ENCODE measurements at places on chromosomes 4 and X. TPM values are rescaled to one million over a fixed set of nuclear protein-coding genes. Genes with fewer than 3 reads are reported as not detected.

DGAT2L6 gene
- not detected for total RNA-seq

SHOX gene
- 0.22 TPM for total RNA-seq

SLC4A4 gene
- 0.86 TPM for total RNA-seq

DCAF8L2 gene
- not detected for total RNA-seq

PNMA5 gene
- total RNA-seq = not detected

HELQ gene
- 11.7 TPM for total RNA-seq

NKX3-2 gene
- total RNA-seq = 0.25 TPM

SAGE1 gene
- total RNA-seq = not detected

MAML3 gene
- 59.4 TPM for total RNA-seq

TRIM2 gene
- total RNA-seq = 120 TPM

ATP1B4 gene
- total RNA-seq = not detected

MGARP gene
- 0.69 TPM for total RNA-seq

- H3K27me3 ChIP-seq = peaks cover 8% of the 10 kb centered on the region
- no peak overlapping the region for H3K27ac ChIP-seq
- DNase-seq = no peak
- H3K4me1 ChIP-seq = no peaks in the 10 kb centered on the region
- peaks cover 17% of the 10 kb centered on the region for H3K36me3 ChIP-seq
Measured at GRCh38 chr4:152972821-152973628, 36.9 kb downstream of the FHDC1 start.

- no peaks in the 10 kb centered on the region for H3K36me3 ChIP-seq
- H3K27ac ChIP-seq = no peak overlapping the region
Measured at GRCh38 chr4:189081826-189082225, 858.8 kb upstream of the FRG1 start.

DNA sequence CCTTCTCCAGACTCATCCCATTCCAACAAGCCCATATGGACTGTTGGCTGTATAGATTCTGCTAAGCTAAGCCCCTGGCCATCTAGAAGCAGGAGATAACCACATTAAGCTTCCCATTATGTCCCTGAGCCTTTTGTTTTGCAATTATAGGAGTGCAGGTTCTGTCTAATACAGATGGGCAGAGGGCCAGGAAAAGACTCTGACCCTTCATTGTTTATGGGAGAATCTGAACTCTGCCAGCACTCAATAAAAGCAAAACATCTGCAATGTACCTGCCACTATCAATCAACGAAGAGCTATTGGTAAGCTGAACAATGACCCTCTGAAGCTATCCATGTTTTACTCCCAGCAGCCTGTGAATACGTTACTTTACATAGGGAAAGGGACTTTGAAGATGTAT, 207.3 kb upstream of the CLNK start:
- H3K4me3 ChIP-seq = no peak overlapping the region
- H3K36me3 ChIP-seq = no peaks in the 10 kb centered on the region
- H3K27me3 ChIP-seq = no peaks in the 10 kb centered on the region
- DNase-seq = no peak
- H3K4me1 ChIP-seq = peaks cover 1% of the 10 kb centered on the region

- H3K27me3 ChIP-seq = no peaks in the 10 kb centered on the region
- H3K36me3 ChIP-seq = no peaks in the 10 kb centered on the region
- H3K27ac ChIP-seq = no peak overlapping the region
- no peak for DNase-seq
- H3K4me1 ChIP-seq = no peaks in the 10 kb centered on the region
Measured at GRCh38 chr4:90476019-90476418, 348.8 kb downstream of the CCSER1 start.

GRCh38 chr4:62914758-62915157, 1494.5 kb downstream of the TECRL start:
- no peaks in the 10 kb centered on the region for H3K36me3 ChIP-seq
- H3K27me3 ChIP-seq = no peaks in the 10 kb centered on the region
- DNase-seq = no peak
- no peak overlapping the region for H3K4me3 ChIP-seq

GRCh38 chr4:114658776-114659175, 60.2 kb downstream of the UGT8 start:
- H3K4me3 ChIP-seq = no peak overlapping the region
- no peak overlapping the region for H3K27ac ChIP-seq
- no peaks in the 10 kb centered on the region for H3K4me1 ChIP-seq
- no peak for DNase-seq
- no peaks in the 10 kb centered on the region for H3K36me3 ChIP-seq
- no peaks in the 10 kb centered on the region for H3K27me3 ChIP-seq

- peaks cover 5% of the 10 kb centered on the region for H3K27me3 ChIP-seq
- H3K4me3 ChIP-seq = no peak overlapping the region
- H3K27ac ChIP-seq = no peak overlapping the region
- DNase-seq = peak; percentile 76
- no peaks in the 10 kb centered on the region for H3K36me3 ChIP-seq
Measured at GRCh38 chrX:49184294-49185281, 1.6 kb downstream of the PRICKLE3 start.

DNA sequence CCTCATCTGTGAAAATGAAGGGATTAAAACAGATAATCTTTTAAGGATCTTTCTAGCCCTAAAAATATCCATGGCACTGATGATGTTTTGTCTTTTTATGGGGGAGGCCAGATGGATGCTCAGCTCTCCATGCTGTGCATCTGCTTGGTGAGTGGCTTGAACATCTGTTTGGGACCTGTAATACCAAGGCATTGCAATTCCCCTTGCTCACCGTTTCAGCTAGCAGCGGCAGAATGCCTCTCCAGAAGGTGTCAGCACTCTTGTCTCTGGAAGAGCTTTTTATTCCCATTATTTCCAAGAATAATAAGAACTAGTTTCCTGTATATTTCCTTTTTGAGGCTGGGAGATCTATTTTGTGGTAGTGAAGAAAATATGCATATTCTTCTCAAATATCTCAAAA, 151.9 kb upstream of the ANK2 start:
- no peaks in the 10 kb centered on the region for H3K36me3 ChIP-seq
- peak; percentile 69 for DNase-seq
- H3K27me3 ChIP-seq = peaks cover 16% of the 10 kb centered on the region
- H3K27ac ChIP-seq = peak overlapping the region; percentile 98

GRCh38 chr4:125582302-125582701, 267.5 kb downstream of the FAT4 start:
- H3K36me3 ChIP-seq = no peaks in the 10 kb centered on the region
- no peak for DNase-seq
- no peak overlapping the region for H3K4me3 ChIP-seq
- H3K4me1 ChIP-seq = no peaks in the 10 kb centered on the region
- no peaks in the 10 kb centered on the region for H3K27me3 ChIP-seq

DNA sequence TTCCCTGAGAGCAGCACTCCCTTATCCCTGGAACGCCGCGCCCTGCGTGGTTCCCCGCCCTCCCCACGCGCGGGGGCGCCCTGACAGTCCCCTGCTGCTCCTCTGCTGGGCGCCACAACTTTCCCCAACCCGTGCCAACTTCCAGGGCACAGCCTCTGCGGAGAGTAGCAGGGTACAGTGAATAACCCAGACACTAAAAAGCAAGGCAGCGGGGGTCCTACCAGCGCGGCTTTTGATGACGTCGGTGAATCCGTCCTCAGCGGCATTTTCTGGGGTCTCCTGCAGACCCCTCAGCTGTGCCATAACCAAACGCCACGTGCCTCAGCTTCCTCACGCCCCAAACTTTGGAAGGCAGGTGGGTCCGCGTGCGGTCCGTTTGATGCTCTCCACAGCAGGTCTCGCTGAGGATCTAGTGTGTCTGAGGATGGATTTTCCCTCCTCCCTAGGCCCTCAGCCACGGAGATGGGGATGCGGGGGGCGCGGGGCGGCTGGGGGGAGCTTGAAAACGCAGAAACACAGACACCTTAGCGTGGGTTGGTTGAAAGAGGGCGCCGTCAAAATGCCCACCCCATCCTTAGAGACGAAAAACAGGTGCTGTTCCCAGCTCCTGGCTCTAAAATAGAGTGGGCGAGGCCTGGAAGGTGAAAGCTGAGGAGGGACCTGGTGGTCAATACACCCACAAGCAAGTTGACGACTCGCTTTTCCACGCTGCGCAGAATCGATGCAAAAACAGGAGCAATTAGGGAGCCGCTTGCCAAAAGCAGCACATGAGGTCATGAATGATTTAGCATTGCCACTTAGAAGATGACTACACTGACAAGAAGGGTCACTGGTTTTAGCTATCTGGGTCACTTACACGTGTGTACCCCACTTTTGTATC, 405.6 kb downstream of the FAM47A start:
- no peak for DNase-seq
- H3K27ac ChIP-seq = no peak overlapping the region
- H3K27me3 ChIP-seq = no peaks in the 10 kb centered on the region
- H3K4me3 ChIP-seq = peak overlapping the region; percentile 86

DNA sequence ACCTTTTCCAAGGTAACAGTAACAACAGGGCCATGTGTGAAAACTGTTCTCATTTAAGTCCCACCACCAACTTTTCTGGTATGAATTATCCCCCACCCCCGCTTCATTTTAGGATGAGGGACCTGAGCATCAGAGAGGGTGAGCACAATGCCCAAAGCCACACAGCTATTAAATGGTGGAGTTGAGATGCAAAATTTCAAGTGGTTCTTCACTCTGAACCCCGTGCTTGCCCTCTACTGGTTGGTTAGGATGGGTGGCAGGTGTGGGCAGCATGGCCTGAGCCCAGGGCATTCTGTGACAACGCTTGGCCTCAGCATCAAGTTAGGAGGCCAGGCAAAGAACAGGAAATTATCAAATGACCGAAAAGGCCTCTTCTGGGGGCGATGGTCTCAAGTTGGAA, 33.5 kb downstream of the MED28 start:
- no peak overlapping the region for H3K4me3 ChIP-seq
- H3K27me3 ChIP-seq = peaks cover 4% of the 10 kb centered on the region
- no peaks in the 10 kb centered on the region for H3K4me1 ChIP-seq
- no peak for DNase-seq

GRCh38 chr4:144967161-144967560, 130.8 kb downstream of the ANAPC10 start:
- H3K4me3 ChIP-seq = no peak overlapping the region
- H3K27ac ChIP-seq = no peak overlapping the region
- no peaks in the 10 kb centered on the region for H3K4me1 ChIP-seq
- H3K27me3 ChIP-seq = no peaks in the 10 kb centered on the region
- no peaks in the 10 kb centered on the region for H3K36me3 ChIP-seq

DNA sequence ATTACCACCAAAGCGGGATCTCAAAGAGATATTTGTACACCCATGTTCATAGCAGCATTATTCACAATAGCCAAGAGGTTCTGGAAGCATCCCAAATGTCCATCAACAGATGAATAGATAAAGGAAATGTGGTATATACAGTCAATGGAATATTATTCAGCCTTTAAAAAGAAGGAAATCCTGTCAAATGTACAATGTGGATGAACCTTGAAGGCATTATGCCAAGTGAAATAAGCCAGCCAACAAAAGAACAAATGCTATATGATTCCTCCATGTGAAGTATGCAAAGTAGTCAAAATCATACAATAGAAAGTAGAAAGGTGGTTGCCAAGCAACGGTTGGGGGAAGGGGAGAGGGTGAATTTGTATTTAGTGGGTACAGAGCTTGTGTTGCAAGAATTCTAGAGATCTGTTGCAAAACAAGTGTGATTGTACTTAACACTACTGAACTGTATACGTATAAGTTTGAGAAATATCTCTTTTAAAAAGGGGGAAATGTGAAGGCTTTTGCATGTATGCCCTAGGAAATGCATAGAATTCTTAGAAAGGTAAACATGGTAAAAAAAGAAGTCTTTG, 5.0 kb upstream of the ZRSR2 start:
- no peaks in the 10 kb centered on the region for H3K27me3 ChIP-seq
- no peak for DNase-seq
- H3K36me3 ChIP-seq = no peaks in the 10 kb centered on the region
- no peaks in the 10 kb centered on the region for H3K4me1 ChIP-seq

- H3K4me3 ChIP-seq = no peak overlapping the region
- no peaks in the 10 kb centered on the region for H3K4me1 ChIP-seq
- H3K36me3 ChIP-seq = peaks cover 19% of the 10 kb centered on the region
- DNase-seq = no peak
Measured at GRCh38 chr4:189809839-189810238, 130.8 kb upstream of the FRG1 start.

DNA sequence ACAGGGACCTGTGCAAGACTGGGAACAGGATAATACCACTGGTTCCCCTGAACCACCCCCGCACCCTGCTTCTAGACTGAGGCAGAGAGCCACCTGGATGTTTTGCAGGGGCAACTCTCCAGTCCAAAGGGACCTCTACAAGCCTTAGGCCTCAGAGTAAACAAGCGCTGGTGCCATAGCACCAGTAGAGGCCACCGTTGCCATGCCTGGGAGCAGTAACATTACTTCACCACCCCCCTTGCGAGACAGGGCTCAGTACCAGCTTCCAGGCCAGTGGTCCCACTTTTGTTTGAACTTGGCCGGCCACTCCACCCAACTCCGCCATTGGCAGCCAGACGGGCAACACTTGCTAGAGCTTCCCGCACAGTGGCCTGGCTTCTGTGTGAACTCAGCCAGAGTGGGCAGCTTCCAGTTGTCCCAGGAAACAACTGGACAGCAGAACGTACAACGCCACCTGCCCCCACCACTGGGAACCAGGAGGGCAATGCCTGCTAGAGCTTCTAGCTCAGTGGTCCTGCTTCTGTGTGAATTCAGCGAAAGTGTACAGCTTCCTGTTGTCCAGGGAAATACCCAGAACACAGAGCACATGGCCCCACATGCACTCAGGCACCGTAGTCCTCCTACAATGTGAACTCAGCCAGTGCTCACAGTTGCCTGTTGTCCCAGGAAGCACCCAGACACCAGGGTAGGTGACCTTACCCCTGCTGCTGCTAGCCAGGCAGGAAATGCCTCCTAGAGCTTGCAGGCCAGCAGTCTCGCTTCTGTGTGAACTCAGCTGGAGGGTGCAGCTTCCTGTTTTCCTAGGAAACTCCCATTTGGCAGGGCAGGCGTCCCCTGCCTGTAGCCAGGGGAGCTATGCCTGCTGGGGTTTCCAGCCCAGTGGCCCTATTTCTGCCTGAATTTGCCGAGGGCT, 39.9 kb upstream of the PCDH19 start:
- H3K4me1 ChIP-seq = no peaks in the 10 kb centered on the region
- no peaks in the 10 kb centered on the region for H3K27me3 ChIP-seq
- H3K4me3 ChIP-seq = no peak overlapping the region
- H3K36me3 ChIP-seq = no peaks in the 10 kb centered on the region

DNA sequence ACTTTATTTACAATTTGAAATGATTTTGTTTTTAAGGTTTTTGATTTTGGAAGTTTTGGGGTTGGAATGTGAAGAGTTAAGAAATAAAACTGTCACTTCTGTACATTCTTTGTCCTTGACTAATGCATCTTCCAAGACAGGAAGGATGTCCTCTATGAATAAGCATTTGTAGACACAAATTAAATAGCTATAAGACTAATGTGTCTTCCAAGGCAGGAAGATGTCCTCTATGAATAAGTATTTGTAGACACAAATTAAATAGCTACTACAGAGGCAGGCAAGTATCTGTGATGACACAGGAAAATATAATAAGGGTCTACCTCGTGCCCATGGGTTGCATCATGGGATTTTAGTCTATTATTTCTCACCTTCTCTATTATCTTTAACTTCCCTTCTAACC, 14.5 kb downstream of the PRSS48 start:
- peaks cover 4% of the 10 kb centered on the region for H3K4me1 ChIP-seq
- DNase-seq = no peak
- H3K36me3 ChIP-seq = no peaks in the 10 kb centered on the region
- no peak overlapping the region for H3K27ac ChIP-seq
- no peak overlapping the region for H3K4me3 ChIP-seq

DNA sequence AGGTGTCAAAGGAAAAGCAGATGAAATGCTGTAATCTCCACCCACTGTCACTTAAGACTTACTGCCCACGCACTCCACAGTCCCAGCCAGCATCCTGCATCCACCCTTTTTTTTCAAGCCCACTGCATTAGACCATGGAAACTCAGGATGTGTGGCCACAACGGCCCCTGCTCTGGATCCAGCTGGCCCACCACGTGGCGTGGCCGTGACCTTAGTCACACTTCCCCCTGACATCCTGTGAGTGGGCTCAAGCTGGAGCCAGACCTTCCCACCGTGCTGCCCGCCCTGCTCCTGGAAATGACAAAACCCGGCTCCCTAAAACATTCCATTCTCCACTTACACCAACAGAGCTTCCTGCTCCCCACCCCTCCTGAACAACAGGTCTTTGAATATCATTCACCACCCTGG, 588.3 kb upstream of the DIPK2B start:
- H3K4me1 ChIP-seq = no peaks in the 10 kb centered on the region
- peaks cover 2% of the 10 kb centered on the region for H3K27me3 ChIP-seq
- peaks cover 7% of the 10 kb centered on the region for H3K36me3 ChIP-seq

Data from glutamatergic neuron (in vitro differentiated cells).